Memory B cell (primary cell): ENCODE measurements at places on chromosomes 1 and 21.
A peak's percentile ranks its signal among the peaks of the same experiment; 100 is the strongest.

- DNase-seq, result no peak
- no peak overlapping the region for H3K4me3 ChIP-seq
- no peak overlapping the region for H3K27ac ChIP-seq
- H3K27me3 ChIP-seq, result no peaks in the 10 kb centered on the region
- no peaks in the 10 kb centered on the region for H3K36me3 ChIP-seq
- H3K4me1 ChIP-seq, result peaks cover 15% of the 10 kb centered on the region
Measured at GRCh38 chr21:45071874-45072737, 2.3 kb upstream of the ADARB1 start.

GRCh38 chr1:77392486-77392885, 110.7 kb downstream of the AK5 start:
- no peaks in the 10 kb centered on the region for H3K36me3 ChIP-seq
- H3K27ac ChIP-seq, result no peak overlapping the region
- H3K4me3 ChIP-seq, result no peak overlapping the region
- no peaks in the 10 kb centered on the region for H3K4me1 ChIP-seq
- peaks cover 5% of the 10 kb centered on the region for H3K27me3 ChIP-seq

DNA sequence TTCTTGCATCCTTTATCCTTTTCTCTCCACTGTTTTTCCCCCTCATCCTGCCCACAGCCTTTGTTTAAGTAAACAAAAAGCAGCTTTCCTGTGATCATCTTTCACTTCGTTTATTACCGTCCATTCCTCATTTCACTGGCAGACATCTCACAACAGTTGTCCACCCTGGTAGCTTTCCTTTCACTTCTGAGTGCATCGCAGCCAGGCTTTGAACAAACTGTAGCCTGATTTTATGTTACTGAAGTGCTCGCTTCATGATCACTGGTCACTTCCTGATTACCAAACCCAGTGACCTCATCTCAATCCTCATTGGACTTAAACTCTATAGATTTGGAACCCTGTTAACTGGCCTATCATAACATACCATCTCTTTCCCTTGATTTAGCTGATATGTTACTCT, 67.7 kb downstream of the SDCCAG8 start:
- no peaks in the 10 kb centered on the region for H3K4me1 ChIP-seq
- DNase-seq, result no peak
- H3K36me3 ChIP-seq, result peaks cover 15% of the 10 kb centered on the region
- H3K27ac ChIP-seq, result no peak overlapping the region

- no peak overlapping the region for H3K27ac ChIP-seq
- H3K27me3 ChIP-seq, result peaks cover 4% of the 10 kb centered on the region
- no peaks in the 10 kb centered on the region for H3K36me3 ChIP-seq
- DNase-seq, result no peak
- H3K4me1 ChIP-seq, result peaks cover 6% of the 10 kb centered on the region
Measured at GRCh38 chr21:15343066-15343465, 278.3 kb upstream of the NRIP1 start.

- peaks cover 2% of the 10 kb centered on the region for H3K36me3 ChIP-seq
- H3K4me1 ChIP-seq, result peaks cover 11% of the 10 kb centered on the region
- DNase-seq, result no peak
- H3K27ac ChIP-seq, result no peak overlapping the region
Measured at GRCh38 chr1:8026976-8027747, 1.1 kb upstream of the ERRFI1 start.

- no peaks in the 10 kb centered on the region for H3K27me3 ChIP-seq
- H3K36me3 ChIP-seq, result peaks cover 8% of the 10 kb centered on the region
- no peak for DNase-seq
Measured at GRCh38 chr1:169196581-169196980, 90.1 kb downstream of the ATP1B1 start.

GRCh38 chr1:37158113-37158749, 123.9 kb upstream of the GRIK3 start:
- H3K4me1 ChIP-seq, result no peaks in the 10 kb centered on the region
- no peak for DNase-seq
- H3K27me3 ChIP-seq, result peaks cover 9% of the 10 kb centered on the region
- H3K27ac ChIP-seq, result no peak overlapping the region

- H3K27ac ChIP-seq, result no peak overlapping the region
- no peaks in the 10 kb centered on the region for H3K4me1 ChIP-seq
- DNase-seq, result no peak
- H3K36me3 ChIP-seq, result no peaks in the 10 kb centered on the region
Measured at GRCh38 chr1:33818071-33818470, 45.8 kb upstream of the HMGB4 start.

GRCh38 chr1:14300991-14301703, 297.3 kb upstream of the KAZN start:
- no peaks in the 10 kb centered on the region for H3K36me3 ChIP-seq
- H3K27ac ChIP-seq, result no peak overlapping the region
- H3K4me1 ChIP-seq, result no peaks in the 10 kb centered on the region
- no peak overlapping the region for H3K4me3 ChIP-seq

GRCh38 chr1:53321366-53321765, 6.5 kb downstream of the LRP8 start:
- H3K4me1 ChIP-seq, result peaks cover 22% of the 10 kb centered on the region
- H3K27me3 ChIP-seq, result no peaks in the 10 kb centered on the region
- H3K27ac ChIP-seq, result no peak overlapping the region
- H3K4me3 ChIP-seq, result no peak overlapping the region
- DNase-seq, result no peak

DNA sequence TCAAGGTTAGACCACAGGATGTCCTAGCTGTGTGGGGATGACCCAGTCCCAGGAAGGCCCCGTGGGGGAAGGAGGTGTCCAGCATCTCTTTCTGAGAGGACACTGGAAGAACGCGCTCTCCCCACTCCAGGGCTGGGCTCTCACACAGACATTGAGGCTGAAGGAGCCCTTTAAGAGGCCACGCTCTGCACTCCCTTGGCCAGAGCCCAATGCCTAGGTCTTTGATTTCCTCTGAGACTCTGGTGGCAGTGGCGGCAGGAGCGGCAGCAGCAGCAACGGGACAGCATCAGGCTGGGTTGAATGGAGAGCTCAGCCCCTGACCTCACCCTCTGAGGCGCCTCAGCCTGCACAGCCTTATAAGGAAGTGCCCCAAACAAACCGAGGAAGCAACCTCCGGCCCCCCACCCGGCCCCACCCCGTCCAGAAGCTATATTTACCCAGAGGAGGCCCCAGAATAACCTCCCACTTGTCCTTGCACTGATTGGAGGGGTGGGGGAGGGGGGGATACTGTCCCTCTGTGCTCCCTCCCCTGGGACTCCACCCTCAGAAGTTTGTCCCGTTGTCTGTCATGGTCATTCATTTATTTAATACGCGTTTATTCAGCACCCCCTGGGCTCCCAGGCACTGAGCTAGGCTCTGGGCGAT, 12.3 kb downstream of the NES start:
- no peaks in the 10 kb centered on the region for H3K27me3 ChIP-seq
- no peaks in the 10 kb centered on the region for H3K36me3 ChIP-seq
- H3K27ac ChIP-seq, result peak overlapping the region; percentile 50
- DNase-seq, result no peak

DNA sequence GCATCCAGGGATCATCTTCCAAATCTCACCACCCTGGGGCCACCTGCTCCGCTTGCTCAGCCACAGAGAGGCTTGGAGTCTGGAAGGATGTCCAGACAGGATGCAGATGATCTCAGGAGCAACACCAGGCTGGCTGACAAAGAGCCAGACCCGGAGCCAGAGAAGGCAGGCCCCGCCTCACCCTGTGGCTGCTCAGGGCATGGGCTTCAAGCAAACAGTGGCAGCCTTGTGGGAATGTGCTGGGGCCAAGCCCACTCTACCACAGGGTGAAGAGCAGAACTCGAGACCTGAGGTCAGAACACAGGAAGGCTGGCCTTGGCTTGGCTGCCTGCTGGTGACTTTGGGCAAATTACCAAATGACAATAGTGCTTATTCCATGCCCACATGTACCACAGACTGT, 45.5 kb downstream of the MRPL37 start:
- peaks cover 3% of the 10 kb centered on the region for H3K36me3 ChIP-seq
- no peaks in the 10 kb centered on the region for H3K4me1 ChIP-seq
- H3K27ac ChIP-seq, result no peak overlapping the region
- H3K4me3 ChIP-seq, result no peak overlapping the region

- H3K27ac ChIP-seq, result no peak overlapping the region
- no peaks in the 10 kb centered on the region for H3K27me3 ChIP-seq
- peaks cover 8% of the 10 kb centered on the region for H3K36me3 ChIP-seq
- no peak for DNase-seq
Measured at GRCh38 chr1:153734396-153735089, 6.7 kb downstream of the INTS3 start.

DNA sequence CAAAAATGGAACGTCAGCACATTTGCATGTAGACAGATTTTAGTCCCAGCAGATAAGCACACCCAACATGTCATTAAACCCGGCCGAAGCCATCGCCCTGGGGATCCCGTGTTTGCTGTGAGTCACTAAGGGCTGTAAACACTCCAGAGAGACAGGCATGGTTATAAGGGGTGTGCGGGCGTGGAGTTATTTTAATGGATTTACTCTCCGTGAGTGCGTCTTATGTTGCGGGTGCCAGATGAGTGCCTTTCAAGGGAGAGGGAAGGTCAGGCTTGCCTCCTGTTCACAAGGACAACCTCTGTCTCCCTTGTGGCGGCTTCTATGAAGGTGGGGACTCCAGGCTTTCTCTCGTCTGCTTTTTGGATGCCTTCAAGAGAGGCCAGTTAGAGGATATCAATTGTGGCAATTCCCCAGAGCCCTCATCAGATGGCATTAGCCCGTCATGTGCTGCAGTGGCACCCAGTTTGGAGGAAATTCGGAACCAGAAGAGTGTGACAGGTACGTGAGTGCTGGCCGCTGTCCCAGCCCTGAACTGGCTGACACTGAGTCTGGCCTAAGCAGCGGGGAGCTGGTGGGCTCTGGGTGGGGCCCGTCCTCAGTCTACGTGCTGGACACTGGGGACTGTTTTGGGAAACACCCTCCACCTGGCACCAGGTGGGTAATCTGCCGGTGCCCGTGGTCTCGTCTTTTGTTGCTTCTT, 223.8 kb upstream of the TMEM51 start:
- no peak overlapping the region for H3K4me3 ChIP-seq
- no peak for DNase-seq
- peaks cover 3% of the 10 kb centered on the region for H3K4me1 ChIP-seq
- no peak overlapping the region for H3K27ac ChIP-seq

GRCh38 chr1:109721042-109721441, 9.0 kb downstream of the GSTM5 start:
- peaks cover 2% of the 10 kb centered on the region for H3K36me3 ChIP-seq
- H3K27me3 ChIP-seq, result peaks cover 11% of the 10 kb centered on the region
- H3K4me1 ChIP-seq, result no peaks in the 10 kb centered on the region
- no peak overlapping the region for H3K27ac ChIP-seq
- H3K4me3 ChIP-seq, result no peak overlapping the region
- DNase-seq, result no peak

DNA sequence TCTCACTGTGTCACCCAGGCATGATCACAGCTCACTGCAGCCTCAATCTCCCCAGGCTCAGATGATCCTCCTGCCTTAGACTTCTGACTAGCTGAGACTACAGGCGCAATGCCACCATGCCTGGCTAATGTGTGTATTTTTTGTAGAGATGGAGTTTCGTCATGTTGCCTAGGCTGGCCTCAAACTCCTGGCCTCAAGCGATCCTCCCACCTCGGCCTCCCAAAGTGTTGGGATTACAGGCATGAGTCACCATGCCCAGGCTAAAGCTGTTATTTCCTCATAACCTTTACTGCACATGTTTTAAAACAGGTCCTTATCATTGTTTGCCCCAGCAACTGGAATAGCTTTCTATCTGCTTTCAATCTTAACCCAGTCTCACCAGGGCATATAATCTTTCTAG, 2.9 kb downstream of the SARS1 start:
- no peaks in the 10 kb centered on the region for H3K27me3 ChIP-seq
- H3K27ac ChIP-seq, result no peak overlapping the region
- peaks cover 26% of the 10 kb centered on the region for H3K4me1 ChIP-seq
- H3K4me3 ChIP-seq, result no peak overlapping the region
- H3K36me3 ChIP-seq, result peaks cover 15% of the 10 kb centered on the region
- no peak for DNase-seq

GRCh38 chr1:221829327-221830015, 87.6 kb upstream of the DUSP10 start:
- no peaks in the 10 kb centered on the region for H3K36me3 ChIP-seq
- H3K4me3 ChIP-seq, result no peak overlapping the region
- peaks cover 21% of the 10 kb centered on the region for H3K4me1 ChIP-seq
- H3K27ac ChIP-seq, result no peak overlapping the region
- no peaks in the 10 kb centered on the region for H3K27me3 ChIP-seq

GRCh38 chr21:14557413-14557812, 11.3 kb upstream of the SAMSN1 start:
- H3K27ac ChIP-seq, result peak overlapping the region; percentile 80
- peaks cover 2% of the 10 kb centered on the region for H3K36me3 ChIP-seq
- peak overlapping the region; percentile 64 for H3K4me3 ChIP-seq

GRCh38 chr1:246324711-246325110, 182.4 kb downstream of the SMYD3 start:
- no peak overlapping the region for H3K27ac ChIP-seq
- no peaks in the 10 kb centered on the region for H3K27me3 ChIP-seq
- H3K36me3 ChIP-seq, result peaks cover 21% of the 10 kb centered on the region
- no peak for DNase-seq
- peaks cover under 1% of the 10 kb centered on the region for H3K4me1 ChIP-seq

- H3K4me3 ChIP-seq, result peak overlapping the region; percentile 46
- H3K27ac ChIP-seq, result no peak overlapping the region
- H3K27me3 ChIP-seq, result peaks cover 12% of the 10 kb centered on the region
- H3K36me3 ChIP-seq, result no peaks in the 10 kb centered on the region
- DNase-seq, result no peak
Measured at GRCh38 chr1:236063919-236064673, 794 bp downstream of the NID1 start.

DNA sequence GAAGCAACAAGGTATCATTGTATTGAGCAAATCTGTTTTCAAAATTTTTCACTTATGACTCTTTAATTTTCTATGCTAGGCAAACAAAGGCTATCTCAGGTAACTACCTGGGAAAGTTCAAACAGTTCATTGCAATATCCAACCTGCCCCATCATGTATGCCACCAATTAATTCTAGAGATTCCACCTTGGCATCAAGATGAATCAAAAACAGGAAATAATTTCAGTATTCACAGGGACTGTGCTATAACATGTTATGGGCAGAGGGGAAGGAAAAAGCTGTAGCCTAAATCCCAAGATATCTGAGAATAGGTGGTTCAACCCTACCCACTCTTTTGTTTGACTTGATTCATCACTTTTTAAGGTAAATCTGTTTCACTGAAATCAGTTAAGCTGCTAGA, 67.5 kb upstream of the SH3GLB1 start:
- no peak overlapping the region for H3K4me3 ChIP-seq
- peaks cover 5% of the 10 kb centered on the region for H3K36me3 ChIP-seq
- H3K4me1 ChIP-seq, result peaks cover 2% of the 10 kb centered on the region
- DNase-seq, result no peak
- H3K27ac ChIP-seq, result no peak overlapping the region

- peak overlapping the region; percentile 73 for H3K27ac ChIP-seq
- peak overlapping the region; percentile 62 for H3K4me3 ChIP-seq
- H3K4me1 ChIP-seq, result peaks cover 19% of the 10 kb centered on the region
- no peak for DNase-seq
- H3K36me3 ChIP-seq, result no peaks in the 10 kb centered on the region
Measured at GRCh38 chr1:230749150-230749549, 2.0 kb downstream of the CAPN9 start.

GRCh38 chr1:209428241-209428921, 155.1 kb upstream of the CAMK1G start:
- DNase-seq, result no peak
- peaks cover 4% of the 10 kb centered on the region for H3K27me3 ChIP-seq
- no peak overlapping the region for H3K27ac ChIP-seq

DNA sequence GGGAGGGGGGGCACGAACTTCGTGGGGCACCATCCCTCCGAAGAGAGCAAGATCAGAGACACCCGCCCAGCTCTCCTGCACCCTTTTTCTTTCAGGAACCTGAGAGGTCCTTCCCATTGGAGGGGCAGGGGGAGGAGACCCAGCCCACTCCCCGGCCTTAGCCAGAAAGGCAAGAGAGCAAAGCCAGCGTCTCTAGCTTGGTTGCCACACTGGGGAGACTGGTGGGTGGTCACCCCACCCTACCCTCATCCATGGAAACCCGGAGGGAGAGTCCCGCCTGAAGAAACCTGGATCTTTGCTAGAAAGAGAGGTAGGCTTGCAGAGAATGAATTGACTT, 246 bp downstream of the ATP2B4 start:
- DNase-seq, result no peak
- peak overlapping the region; percentile 93 for H3K27ac ChIP-seq
- no peaks in the 10 kb centered on the region for H3K36me3 ChIP-seq
